Panc1 (cell line): ENCODE measurements at places on chromosomes 1 and 21. TPM values are rescaled to one million over a fixed set of nuclear protein-coding genes. Genes with fewer than 3 reads are reported as not detected.

Gene SLAMF7
- 0.21 TPM for total RNA-seq

Gene C1orf105
- total RNA-seq, result not detected

Gene HOOK1
- 0.57 TPM for total RNA-seq

Gene DCST1
- not detected for total RNA-seq

Gene OR10J4
- not detected for total RNA-seq

Gene BMP8B
- 3.7 TPM for total RNA-seq

Gene FMN2
- total RNA-seq, result 1.9 TPM

Gene CITED4
- total RNA-seq, result 145 TPM

Gene ZNF697
- total RNA-seq, result 7.1 TPM

Gene LDLRAD1
- total RNA-seq, result not detected

Gene KRTAP12-3
- total RNA-seq, result not detected

Gene SPATA1
- 5.0 TPM for total RNA-seq

Gene SPRR3
- not detected for total RNA-seq

Gene ITLN1
- not detected for total RNA-seq

Gene CHODL
- 0.10 TPM for total RNA-seq

Gene HLCS
- total RNA-seq, result 15.3 TPM

Gene GLIS1
- total RNA-seq, result 0.28 TPM

Gene IKBKE
- 6.4 TPM for total RNA-seq

Gene ARHGEF10L
- 5.9 TPM for total RNA-seq

Gene LCE3D
- not detected for total RNA-seq

Gene TMED5
- 45.6 TPM for total RNA-seq

Gene C8B
- total RNA-seq, result not detected

Gene DNAI4
- total RNA-seq, result 7.2 TPM
